ENCODE measurements at places on chromosomes 5 and 9.

DNA sequence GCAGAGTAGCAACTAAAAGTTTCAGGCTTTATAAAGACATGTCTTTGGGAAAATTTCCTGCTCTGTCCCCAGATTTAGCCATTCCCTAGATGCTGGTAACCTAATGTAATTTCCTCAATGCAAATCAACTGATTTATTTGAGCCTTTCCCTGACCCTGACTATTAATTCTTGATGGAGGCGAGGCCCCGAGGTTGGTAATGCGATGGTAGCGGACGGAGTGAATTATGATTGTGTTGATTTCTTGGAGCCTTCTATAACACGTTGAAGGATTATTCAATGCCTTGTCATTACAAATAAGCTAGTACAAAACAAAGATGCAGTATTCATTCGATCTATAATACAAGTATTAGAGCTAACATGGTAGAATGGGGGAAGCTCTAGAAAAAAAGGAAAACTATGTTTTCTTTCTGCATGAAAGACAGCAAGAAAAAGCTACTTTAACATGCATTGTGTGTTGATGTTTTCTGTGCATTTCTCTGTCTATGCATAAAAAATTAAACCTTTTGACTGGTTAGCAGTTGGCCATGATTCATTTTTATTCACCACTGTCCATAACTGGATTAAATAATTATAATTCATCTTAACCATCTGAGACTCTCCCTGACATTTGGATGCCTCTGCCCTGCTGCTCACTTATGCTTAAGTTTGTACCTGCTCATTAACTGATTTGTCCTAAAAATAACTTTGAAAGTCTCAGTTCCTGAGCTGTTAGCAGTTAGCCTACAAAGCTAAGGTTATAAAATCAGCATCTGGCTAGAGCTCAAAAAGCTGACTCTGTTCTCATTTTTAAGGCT, 490.2 kb upstream of the NUDT12 start:
- no peak for DNase-seq

DNA sequence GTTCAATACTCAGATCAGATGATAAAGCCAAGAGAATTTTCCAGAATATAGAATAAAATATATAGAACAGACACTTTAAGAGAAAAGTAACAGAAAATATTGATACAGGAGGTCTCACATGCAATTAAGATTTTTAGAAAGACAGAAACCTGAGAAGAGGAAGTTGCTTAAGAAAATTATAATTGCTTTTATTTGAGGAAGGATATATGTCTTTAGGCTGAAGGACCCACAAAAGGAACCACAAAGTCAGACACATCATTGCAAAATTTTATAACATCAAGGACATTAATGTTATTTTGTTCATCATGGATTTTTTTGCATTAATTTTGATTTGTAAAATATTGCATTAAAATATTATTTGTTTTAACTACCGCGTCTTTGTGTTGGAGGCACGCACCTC, 141.5 kb downstream of the FSTL4 start:
- DNase-seq: no peak

- DNase-seq: no peak
Observed at GRCh38 chr5:143979044-143979690, 167.2 kb downstream of the HMHB1 start.

- DNase-seq: no peak
Observed at GRCh38 chr9:75903785-75904360, 13.4 kb downstream of the PCSK5 start.

DNA sequence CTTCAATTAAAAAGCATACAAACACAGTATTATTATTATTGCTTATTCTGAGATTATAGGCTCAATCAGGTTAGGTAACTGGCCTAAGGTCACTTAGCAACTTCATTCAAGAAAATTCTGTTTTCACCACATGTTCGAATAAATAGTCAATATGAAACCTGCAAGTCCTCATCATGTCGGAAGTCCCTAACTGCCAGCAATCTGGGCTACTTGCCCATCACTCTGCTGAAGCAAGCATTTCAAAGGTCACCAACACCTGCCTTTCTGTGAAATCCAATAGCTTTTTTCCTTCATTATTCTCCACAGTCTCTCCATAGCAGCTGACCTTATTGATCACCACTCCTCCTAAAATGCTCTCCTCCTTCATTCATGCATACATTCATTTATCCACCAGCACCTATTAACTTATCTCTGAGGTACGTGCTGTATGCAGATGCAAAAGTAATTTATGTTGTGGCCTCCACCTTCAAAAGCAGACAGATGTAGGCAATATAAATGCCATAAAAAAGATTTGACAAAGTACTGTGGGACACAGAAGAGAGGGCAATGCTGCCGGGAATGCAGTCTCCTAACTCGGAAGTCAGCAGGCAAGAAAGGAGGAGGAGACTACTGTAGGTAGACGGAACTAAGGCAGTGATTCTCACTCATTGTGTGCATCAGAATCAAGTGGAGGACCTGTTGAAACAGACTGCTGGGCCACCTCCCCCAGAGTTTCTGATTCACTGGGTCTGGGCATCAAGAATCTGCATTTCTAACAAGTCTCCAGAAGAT, 310.9 kb downstream of the BNC2 start:
- no peak for DNase-seq

DNA sequence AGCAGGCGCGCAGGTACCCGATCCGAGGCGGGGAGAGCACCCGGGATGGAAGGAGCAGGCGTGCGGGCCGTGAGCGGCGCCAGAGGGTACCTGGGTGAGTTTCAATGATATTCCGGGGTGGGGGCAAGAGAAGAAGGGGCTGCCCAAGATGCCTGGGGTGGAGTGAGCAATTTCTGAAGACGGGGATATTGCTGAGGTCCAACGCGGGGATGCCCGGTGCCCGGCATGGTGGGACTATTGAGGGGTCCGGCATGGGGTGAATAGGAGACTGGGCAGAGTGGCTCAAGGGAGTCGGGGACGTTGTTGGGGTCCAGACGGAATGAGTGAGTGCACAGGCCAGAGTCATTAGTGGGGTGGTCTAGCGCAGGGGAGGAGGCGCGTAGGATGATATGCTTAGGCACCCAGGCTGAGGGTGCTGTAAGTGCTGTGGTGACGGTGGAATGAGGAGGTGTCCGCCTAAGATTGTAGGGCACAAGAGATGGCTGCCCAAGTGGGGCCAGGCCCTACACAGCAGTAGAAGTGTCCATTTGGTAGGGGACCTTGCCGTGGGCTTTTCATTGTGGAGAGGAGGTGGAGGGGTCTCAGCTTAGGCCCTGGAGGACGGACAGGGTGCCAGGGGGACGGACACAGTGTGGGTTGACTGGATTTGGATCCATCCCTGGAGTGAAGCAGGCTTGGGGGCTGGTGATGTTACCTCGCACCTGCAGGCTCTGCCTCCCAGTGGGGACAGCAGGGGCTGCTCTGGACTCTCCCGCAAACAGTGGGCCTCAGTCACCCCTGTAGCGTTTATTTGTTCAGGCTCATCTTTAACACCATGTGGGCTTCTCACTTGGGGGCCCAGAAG, 719 bp downstream of the MIGA2 start:
- DNase-seq: no peak

- DNase-seq: no peak
Observed at GRCh38 chr9:98765256-98765655, 31.1 kb downstream of the ANKS6 start.

GRCh38 chr5:14082973-14083372, 60.2 kb upstream of the TRIO start:
- DNase-seq: no peak

DNA sequence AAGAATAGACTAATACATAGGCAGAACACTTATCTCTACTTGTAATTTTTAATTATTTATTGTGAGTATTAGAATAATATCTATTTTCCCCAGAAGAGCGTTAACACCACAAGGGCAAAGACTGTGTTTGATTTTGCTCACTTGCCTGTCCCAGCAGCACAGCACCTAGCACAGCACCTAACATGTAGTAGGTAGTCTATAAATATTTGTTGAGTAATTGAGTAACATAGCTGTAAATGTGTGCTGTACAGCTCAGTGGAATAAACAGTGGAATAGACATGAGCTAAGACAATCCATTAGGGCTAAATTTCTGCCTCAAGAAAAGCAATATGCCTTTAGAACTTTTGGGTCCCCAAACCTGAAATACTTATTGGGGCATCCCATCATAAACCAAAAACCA, 49.3 kb upstream of the VCAN start:
- DNase-seq: no peak

GRCh38 chr5:143413958-143414669, 10.6 kb upstream of the NR3C1 start:
- DNase-seq: no peak

- no peak for DNase-seq
Observed at GRCh38 chr5:178545941-178546674, 44.1 kb downstream of the COL23A1 start.

- no peak for DNase-seq
Observed at GRCh38 chr9:700365-701282, 140.9 kb upstream of the DMRT1 start.

GRCh38 chr9:81069923-81070322, 619.4 kb downstream of the TLE1 start:
- no peak for DNase-seq

DNA sequence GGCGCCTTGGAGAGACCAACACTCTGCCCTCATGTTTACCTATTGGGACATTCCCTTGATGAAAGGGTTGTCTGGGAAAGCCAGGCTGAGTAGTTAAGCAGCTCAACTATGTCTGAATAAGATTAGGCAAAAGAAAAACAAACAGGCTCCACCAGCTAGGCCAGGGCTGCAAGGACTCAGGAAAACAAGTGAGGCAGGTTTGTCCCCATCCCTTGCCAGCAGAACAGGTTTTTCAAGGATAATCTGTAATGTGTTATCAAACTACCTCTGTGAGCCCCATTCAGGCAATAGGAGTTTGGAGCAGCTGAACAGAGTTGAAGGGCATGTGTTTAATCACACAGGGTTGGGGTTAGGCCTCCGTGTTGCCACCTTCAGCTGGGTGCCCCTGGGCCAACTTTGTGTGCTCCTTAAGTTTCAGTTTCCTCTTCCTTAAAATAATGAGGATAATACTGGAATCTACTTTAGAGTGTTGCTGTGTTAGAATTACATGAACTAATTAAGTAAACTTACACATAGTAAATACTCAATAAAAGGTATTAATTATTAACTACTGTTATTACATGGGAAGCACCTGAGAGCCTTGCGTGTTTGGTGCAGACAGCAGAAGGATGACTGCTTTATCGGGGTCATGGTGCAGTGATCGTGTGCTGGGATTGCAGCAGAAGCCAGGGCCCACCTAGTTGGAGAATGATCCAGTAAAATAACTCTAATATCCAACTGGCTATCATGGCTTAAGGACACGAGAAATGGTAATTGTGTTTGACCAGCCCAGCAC, 72.1 kb upstream of the ATP10B start:
- no peak for DNase-seq

- no peak for DNase-seq
Observed at GRCh38 chr5:112657804-112658203, 79.9 kb upstream of the APC start.

GRCh38 chr5:110092955-110093785, 403.4 kb downstream of the MAN2A1 start:
- DNase-seq: no peak

- no peak for DNase-seq
Observed at GRCh38 chr9:129230302-129230701, 52.2 kb upstream of the IER5L start.

DNA sequence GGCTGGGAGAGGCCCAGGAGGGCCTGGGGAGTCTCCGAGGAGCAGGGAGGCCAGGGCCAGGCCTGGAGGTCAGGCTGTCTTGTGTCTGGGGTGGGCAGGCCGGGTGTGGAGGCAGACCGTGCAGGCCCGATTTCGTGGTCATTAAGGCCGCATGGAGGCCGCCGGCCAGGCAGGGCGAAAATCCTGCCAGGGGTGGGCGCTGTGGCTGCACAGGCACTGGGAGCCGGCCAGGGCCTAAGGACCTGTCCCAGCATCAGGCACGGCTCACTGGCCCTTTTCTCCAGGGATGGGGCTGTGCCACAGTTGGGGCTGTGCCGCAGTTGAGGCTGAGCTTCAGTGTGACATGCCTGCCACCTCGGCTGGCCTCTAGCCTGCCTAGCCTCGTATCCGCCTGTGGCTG, 35.9 kb downstream of the ASS1 start:
- no peak for DNase-seq
